ENCODE measurements at places on chromosomes 5 and 9.
A peak's percentile ranks its signal among the peaks of the same experiment; 100 is the strongest.

- DNase-seq, result no peak
Observed at GRCh38 chr5:10985721-10986110, 224.7 kb upstream of the DAP start.

- no peak for DNase-seq
Observed at GRCh38 chr5:52727576-52727975, 60.1 kb upstream of the ITGA1 start.

GRCh38 chr5:150213530-150213929 lies 23.7 kb downstream of the SLC6A7 start:
- DNase-seq, result no peak

DNA sequence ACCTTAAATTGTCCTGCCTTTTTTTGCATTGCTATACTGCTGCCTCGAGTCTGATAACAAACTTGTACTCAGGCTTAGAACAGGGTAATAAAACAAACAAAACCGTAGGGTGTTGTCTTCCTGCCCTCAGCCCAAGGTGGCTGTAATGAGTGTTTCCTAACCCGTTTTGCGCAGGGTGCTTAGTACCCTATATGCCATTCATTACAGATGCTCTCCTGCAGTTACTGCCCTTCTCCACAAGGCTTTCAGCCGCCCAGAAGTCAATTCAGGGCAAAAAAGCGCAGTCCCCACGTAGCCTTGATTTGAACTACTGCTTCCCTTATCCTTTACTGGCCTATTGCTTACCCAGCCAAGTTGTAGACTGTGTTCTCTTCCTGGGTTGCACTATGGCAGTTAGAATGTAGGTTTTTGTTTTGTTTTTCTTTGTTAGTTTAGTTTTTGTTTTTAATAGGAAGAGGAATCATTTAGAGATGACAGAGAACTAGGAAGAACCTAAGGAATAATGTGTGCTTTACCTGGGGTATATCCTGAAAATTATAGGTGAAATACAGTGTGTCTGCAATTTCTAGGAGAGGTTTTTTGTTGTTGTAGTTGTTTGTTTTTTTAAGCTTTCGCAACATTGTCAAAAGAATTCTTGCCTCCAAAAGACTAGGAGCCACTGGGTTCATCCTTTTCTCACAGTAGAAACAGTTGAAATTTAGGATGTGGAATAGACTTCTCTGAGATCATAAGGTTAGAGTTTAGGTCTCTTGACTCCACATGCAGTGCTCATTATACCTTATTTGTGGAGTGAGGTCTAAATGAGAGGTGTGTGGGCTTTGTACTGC lies 1.3 kb downstream of the HMGXB3 start:
- DNase-seq, result peak; percentile 71

DNA sequence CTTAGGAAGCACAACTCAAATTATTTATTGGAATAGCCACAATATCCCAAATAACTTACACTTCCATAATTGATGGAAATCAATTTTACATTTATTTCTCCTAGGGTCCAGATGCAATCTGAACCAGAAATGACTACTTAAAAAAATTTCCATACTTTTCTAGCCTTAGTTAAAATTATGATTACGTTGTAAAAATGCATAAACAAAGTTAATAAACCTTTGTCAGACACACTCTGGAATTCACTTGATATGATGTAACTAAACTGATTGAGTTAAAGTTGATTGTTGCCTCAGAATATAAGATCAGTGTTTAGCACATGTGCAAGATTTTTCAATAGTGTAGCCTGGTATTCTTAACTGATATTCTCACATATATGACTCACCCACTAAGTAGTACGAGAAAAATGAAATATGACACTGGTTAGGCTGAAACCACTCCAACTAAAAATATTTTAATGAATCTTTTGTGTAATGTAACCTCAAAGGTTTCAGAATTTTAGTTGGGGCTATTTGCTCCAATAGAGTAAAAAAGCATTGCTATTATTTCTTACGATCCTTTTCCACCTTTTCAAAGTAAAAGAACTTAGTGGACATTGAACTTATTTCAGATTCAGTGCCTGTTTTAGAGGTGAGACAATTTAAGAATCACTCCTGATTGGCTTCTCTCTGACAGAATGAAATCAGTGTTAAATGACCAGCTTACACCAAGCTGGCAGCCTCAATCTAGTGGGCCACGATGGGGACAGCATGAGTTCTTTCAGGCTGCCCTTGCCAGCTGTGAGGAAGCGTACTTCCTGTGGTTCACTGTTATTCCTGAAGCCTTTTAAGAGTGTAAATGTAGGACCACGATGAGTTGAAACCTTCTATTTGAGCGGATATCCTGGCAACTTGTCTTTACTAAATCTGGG lies 277.2 kb upstream of the CDH9 start:
- no peak for DNase-seq

Data from CD4-positive, alpha-beta T cell treated with Interleukin-1 beta for 1 hour (primary cell).